ENCODE measurements at places on chromosomes 2 and 18.

GRCh38 chr2:189951791-189952535, 110.6 kb downstream of the MSTN start:
- DNase-seq, result no peak

DNA sequence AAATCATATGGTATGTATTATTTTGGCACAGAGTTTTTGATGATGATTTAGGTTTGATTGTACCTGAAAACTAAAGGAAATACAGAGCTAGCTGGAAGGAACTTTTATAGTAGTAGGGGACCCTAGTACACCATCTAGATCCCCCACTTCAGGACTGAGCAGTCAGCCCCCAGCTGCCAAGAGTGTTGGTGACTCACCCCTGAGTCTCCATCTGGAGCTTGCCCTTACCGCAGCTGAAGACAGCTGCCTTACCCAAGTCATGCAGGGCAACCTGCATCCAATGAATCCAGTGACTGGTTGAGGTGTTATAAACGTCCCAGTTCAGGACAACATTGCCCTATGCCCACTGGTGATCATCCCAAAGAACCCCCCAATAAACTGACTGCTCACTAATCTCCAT, 15.3 kb downstream of the PMS1 start:
- no peak for DNase-seq

DNA sequence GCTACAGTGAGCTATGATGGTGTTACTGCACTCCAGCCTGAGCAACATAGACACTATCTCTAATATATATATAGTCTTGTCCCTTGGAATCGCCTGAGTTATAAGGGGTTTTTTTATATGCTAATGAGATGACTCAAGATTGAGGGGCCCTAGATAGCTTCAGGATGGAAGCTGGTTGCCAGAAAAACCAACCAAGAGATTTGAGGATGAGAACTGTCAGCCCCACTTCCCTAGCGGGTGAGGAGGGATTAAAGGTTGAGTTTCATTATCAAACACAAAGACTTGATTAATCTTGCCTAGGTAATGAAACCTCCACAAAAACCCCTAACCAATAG, 12.6 kb upstream of the GALM start:
- DNase-seq, result no peak

DNA sequence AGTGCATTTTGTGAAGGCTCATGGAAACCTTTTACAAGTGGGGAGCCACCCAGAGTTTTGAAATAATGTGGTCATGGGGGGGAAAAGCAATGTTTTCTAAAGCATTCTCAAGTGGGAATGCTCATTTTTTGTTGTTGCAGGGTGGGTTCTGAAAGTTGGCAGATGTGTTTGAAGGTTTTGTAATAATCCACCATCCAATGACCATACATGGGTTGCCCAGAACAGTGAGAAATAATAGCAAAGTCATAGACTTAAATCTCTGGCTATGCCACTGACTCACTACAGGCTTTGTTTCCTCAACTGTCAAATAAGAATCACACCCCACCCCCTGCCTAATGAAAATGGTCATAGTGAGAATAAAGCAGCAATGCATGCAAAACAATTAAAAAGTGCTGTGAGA, 2.9 kb downstream of the DSG3 start:
- DNase-seq, result no peak

- no peak for DNase-seq
Measured at GRCh38 chr2:142557391-142557790, 320.1 kb upstream of the KYNU start.

DNA sequence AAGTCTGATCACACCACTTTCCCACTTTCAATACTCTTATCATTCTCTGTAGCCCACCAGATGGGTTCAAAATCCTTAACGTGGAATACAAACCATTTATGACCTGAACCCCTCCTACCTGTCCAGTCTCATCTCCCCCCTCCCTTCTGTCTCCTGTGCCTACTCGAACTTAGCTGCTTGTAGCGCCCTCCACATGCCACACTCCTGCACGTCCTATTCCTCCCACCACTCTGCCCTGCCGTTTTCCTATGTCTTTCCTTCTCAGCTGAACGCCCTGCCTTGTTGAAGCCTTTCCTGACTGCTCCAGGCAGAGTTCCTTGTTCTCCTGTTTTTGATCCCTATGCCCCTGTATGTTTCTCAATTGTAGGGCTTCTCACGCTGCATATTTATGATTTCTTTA, 390.1 kb downstream of the HRH4 start:
- no peak for DNase-seq

DNA sequence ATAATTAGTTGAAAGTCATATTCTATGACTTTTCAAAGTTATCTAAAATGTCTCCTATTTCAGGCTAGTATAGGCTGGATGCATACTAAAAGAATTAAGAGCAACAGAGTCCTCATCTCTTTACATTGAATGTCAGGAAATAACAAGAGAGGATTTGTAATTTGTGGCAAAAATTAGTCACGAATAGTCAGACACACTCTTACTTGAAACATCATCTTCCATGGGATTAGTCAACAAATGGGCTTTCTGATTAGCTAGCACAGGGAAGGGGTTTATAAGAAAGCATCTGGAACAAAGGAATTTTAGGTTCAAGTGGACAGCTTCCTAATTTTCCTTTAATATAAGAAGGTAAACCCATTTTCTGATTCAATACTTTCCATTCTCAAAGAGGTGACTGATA, 330.3 kb upstream of the MEX3C start:
- DNase-seq, result no peak

- DNase-seq, result no peak
Measured at GRCh38 chr2:214497489-214497888, 86.6 kb downstream of the VWC2L start.

GRCh38 chr2:28380219-28380618, 12.4 kb upstream of the FOSL2 start:
- no peak for DNase-seq

DNA sequence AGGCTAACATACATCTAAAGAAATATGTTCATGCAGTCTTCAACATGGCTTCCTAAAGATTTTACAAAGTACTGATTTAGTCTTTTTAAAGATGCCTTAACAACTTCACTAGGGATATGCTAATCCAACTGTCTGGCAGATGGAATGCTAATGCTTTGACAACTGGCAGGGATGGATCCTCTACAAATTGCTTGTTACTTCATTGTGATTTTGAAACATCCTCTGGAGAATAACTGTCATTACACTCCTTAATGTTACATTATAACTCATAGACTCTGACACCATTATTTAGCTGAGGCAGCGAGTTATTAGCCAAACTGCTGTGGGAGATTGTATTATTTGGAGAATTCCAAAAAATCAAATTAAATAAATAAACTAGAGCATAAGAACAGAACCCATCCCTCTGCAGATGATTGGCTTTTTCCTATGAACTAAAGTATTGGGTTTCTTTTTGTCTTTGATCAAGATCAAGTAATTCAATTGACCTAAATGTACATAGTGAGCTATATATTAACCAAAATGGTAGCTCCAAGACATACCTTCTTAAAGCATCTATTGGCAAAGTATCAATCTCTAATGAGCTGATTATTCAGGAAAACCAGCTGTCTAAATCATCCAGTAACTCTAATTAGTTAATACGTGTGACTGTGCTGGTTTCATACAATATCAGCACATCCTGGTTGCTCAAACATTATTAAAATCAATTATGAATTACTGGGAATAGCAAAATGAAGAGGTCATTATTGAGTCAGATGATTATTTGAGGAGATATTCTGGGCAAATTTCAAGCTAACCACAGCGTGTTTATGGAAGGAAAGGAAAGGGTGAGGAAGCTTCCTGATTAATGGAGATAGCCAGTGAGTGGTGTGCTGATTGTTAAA, 321.3 kb upstream of the TFPI start:
- DNase-seq, result no peak

- no peak for DNase-seq
Measured at GRCh38 chr2:8000870-8001269, 681.0 kb upstream of the ID2 start.

- DNase-seq, result no peak
Measured at GRCh38 chr2:113002677-113003076, 2.6 kb upstream of the IL36A start.

DNA sequence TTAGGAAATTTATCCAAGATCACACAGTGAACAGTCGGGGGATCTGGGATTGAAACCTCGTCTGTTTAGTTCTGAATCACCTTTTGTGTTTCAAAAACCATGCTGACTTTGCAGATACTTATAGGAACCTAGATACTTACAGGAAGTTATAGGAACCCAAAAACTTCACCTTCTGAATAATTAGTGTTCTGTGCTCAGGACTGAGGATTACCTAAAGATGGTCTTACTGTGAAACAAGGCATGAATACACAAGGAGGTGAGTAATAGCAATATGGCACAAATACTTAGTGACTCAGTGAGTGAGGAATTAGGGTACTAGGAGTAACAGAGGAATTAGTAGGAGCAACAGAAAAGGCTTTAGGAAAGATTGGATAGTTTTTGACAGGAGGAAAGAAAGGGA, 145.5 kb downstream of the LRATD1 start:
- DNase-seq, result no peak

GRCh38 chr2:55459714-55460274, 40.1 kb upstream of the CCDC88A start:
- no peak for DNase-seq

GRCh38 chr2:207184348-207184747, 18.6 kb upstream of the KLF7 start:
- no peak for DNase-seq

DNA sequence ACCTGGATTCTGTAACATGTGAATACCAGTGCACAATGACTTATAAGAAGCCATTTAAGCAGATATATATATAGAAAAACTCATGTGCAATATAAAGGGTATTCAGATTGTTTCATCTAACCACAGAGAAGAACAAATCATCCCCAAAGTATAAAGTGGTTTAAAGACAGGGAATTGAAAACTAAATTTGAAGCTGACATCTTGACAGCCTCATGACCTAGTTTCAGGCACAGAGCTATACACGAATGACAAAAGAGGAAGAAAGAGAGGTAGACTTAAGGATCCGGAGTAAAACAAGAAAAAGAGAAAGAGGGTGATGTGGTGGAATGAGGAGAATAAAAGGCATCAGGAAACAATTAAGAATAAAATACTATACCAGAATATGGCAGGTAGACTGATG, 194.5 kb downstream of the EPHA4 start:
- DNase-seq, result no peak

GRCh38 chr2:284896-285492, 2.9 kb downstream of the ALKAL2 start:
- no peak for DNase-seq

DNA sequence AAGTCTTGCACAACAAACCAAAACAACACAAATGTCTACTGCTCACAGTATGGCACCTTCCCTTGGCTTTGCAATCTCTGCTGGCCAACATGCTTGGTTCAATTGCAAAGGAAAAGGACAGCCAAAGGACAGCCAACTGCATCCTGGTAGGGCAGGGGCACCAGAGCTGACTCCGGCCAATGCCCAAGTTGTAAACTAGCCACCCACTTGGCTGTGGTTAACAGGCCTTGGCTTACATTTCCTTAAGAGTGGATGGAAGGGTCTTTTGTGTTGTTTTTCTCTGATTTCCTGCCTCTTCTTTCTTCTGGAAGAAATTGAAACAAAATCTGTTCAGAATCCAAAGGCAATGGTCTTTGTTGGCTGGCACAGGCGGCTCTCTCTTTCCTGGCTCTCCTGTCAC, 119.1 kb upstream of the TRIB2 start:
- DNase-seq, result no peak

DNA sequence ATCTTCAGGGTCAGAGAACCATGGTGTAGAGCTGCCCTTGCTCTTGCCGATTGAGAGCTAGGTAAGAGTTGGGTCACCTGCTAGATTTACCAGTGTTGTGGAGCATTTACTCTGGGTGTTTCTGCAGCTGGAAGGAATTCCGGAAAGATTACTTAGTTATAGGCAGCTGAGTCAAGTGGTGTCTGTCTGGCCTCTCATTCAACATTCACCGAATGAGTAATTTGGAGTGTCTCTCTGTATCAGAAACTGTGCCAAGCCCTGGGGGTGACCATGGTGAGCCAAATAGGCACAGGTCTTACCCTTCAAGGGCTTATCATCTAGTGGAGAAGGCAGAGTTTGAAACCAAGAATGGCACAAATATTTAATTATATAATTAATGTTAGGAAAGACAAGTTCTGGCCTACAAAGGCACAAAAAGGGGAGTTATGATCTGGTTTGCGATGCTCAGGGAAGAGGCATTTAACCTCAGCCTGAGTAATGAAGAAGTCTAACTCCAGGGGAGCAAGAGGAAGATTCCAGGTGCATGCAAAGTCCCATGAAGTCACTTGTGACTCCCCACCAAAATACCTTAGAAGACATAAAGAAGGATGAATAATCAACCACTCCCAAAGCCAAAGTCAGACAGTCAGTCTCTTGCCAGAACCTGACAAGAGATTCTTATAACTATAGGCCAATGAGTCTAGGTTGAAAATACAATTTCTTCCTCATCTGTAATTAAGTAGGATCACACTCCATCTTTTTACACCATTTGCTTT, 12.5 kb downstream of the SETBP1 start:
- DNase-seq, result no peak

GRCh38 chr2:84639751-84640150, 123.5 kb downstream of the DNAH6 start:
- DNase-seq, result no peak

DNA sequence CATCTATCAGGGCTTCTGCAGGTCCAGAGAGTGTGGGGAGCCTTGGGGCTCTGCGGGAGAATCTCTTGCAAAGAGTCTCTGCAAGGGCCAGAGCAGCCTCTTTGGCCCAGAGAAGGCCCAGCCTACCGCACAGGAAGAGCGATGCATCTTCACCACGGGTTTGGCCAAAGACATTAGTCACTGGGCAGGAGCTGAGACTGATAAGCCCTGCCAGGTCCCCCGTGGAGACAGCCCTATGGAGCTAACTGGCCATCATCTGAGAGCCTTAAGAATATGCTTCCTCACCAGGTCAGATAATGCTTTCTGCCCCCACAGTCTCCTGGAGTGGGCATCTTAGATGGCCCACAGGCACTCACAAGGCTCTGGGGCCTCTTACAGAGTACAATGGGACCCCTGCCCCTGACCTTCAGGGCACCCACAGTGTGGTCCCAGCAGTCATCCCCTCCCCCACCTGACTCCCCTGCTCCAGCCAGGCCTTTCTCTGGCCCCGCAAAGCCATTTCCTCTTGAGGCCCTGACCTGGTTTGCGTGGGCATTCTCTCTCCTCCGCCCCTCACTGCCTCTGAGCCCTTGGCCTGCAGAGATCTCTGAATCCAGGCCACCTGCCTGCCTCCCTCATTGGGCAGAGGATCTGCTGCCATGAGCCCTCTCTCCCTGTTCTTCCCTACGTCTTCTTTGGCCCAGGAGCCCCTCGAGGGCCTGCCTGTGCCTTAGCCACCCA, 31.9 kb upstream of the MAPRE3 start:
- no peak for DNase-seq

DNA sequence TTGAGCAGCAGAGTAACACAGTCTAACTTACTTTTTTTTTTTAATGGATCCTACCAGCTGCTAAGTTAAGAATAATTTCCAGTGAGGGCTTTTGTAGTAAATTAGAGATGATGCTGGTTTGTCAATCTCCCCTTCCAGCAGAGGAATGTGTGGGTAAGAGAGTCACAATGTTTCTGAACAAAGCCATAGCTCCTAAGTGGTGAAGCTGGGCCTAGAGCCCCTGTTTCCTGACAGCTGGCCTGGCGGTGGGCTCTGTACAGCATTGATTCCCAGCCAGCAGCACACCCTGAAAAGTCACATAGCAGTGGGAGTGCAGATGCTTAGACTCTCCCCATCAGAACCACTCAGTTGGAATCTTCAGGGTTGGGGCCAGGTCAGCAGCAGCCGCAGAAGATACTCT, 24.4 kb downstream of the CAPG start:
- DNase-seq, result no peak
